ENCODE measurements at places on chromosomes 16 and 17.

DNA sequence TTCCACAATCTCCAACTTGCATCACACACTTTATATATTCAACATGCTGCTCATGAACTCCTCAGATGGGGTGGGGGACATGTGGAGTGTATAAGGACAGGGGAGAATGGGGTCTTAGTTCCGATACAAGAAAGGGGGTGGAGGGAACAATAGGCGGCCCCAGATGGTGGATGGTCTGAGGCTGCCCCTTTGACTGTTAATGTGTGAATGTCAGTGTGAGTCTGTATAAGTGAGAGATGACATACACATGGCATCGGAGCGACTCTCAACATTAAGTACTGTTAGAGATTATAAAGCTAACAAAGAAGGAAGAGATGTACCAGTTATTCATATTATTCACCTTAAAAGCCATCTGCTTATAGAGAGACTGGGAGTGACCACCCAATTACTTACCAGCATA is 193.1 kb downstream of the AXIN2 start:
- DNase-seq: no peak

GRCh38 chr16:69107316-69107962 is 2.0 kb downstream of the HAS3 start:
- DNase-seq: no peak

DNA sequence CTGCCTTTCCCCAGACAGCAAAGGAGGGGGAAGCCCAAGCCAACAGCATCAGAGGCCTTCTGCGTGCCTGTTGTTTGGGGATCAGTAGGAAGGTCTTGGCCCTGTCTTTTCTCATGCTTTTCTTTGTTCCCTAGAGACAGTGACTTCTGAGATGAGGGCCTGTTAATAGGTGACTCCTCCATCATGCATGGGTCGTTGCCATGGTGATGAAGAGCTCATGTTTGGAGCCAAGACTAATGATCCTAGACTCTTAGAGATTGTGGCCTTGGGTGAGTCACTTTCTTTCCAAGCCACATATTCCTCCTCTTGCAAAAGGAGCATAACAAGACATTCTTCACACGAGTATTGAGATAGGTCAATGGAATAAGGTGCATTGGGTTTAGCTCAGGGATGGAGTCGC is 201.1 kb upstream of the ASIC2 start:
- no peak for DNase-seq

- DNase-seq: no peak
Observed at GRCh38 chr16:456891-457483, 31.5 kb downstream of the RAB11FIP3 start.

- DNase-seq: no peak
Observed at GRCh38 chr17:3572231-3572630, 14.6 kb upstream of the TRPV3 start.

DNA sequence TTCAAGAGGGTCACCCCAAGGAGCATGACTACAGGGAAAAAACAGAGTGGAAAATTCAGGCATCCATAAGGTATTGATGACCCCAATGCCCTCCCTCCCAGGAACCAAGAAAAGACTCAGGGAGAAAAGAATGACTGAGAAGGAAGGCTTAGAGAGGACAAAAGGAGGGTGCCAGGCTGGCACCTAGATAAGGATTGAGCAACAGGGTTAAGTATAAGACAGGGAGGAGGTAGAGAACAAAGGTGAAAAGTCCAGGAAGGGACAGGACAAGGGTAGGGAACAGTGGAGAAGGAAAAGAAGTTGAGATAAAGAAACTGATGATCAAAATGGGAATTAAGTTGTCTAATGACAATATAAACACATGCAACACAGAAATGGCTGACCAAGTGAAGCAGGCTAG is 2.5 kb downstream of the SLC35B1 start:
- DNase-seq: no peak

- DNase-seq: peak; percentile 91
Observed at GRCh38 chr17:7836596-7837407, 2.8 kb downstream of the KDM6B start.

DNA sequence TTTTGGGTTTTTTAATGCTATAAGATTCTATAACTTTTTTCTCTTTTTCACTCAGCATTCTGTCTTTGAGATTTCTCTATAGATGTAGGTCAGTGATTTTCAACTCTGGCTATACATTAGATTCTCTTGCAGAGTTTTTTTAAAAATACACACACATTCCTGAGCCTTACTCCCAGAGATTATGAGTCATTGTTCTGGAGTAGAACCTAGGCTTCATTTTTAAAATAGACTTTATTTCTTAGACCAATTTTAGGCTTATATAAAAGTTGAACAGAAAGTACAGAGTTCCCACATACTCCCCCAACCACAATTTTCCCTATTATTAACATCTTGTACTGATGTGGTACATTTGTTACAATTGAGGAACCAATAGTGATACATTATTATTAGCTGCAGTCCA is 63.3 kb downstream of the CYB561 start:
- DNase-seq: no peak

- peak; percentile 88 for DNase-seq
Observed at GRCh38 chr17:50361561-50362480, 11.2 kb downstream of the MRPL27 start.

DNA sequence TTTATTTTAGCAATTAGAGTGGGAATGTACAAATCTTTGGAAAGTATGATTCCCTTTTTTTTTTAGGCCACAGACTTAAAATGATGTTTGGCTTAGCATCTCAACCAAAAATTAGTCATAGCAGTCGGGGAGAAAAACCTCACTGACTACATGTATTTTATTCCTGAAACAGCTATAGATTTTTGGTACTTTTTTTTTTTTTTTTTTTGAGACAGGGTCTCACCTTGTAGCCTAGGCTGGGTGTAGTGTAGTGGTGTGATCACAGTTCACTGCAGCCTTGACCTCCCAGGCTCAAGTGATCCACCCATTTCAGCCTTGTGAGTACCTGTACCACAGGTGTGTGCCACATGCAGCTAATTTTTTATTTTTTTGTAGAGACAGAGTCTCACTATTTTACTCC is 23.4 kb downstream of the RNFT1 start:
- DNase-seq: no peak

DNA sequence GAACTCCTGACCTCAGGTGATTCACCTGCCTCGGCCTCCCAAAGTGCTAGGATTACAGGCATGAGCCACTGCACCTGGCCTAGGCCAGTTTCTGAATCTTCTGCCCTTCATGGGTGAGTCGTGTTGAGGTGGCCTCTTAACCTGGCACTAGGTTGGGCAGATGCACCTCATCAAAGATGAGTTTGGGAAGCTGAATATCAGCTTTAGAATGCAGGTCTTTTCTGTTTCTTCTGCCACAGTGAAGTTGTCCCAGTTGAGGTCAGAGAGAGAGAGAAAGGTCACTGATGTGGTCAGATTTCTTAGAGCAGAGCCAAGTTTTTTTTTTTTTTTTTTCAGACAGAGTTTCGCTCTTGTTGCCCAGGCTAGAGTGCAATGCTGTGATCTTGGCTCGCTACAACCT is 111.3 kb upstream of the WSCD1 start:
- no peak for DNase-seq

DNA sequence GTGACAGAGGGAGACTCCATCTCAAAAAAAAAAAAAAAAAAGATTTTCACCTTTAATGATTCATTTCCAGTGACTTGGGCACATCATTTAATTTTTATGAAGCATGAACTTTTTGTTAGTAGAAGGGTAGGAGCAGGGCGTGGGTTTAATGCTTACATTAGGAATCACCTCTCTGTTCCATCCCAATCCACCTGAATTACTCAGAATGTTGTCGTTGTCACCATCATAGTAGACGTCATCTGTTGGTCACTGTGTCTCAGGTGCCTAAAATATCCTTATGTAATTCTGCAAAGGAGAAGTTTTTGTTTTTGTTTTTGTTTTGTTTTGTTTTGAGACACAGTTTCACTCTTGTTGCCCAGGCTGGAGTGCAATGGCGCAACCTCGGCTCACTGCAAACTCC is 38.3 kb upstream of the TEKT3 start:
- DNase-seq: no peak

DNA sequence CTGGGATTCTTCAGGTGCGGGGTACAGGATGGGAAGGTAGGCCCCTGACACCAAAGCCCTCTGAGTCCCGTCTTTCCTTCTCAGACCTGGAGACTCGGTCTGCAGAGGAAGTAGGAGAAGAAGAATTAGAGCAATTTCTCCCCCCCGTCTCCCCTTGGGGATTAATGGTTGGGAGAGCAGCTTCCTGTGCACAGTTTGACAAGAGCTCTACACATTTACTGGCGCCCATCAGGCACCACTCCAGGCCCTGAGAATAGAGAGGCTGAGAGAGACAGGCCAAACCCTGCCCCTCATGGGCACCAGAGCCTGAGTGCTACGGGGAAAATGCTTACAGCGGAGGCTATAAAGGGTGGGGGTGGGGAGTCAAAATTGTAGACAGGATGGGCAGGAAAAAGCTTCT is 3.5 kb upstream of the C16orf74 start:
- DNase-seq: peak; percentile 92

- no peak for DNase-seq
Observed at GRCh38 chr17:11772031-11772430, 173.8 kb downstream of the DNAH9 start.

Data from Karpas-422 (cell line).